ENCODE measurements at places on chromosomes 5 and 9. TPM values are rescaled to one million over a fixed set of nuclear protein-coding genes. Genes with fewer than 3 reads are reported as not detected.

Gene UBE2QL1
- total RNA-seq: not detected

Gene PCDHGC3
- 35.4 TPM for total RNA-seq

Gene HTR1A
- total RNA-seq: not detected

Gene ADAMTS13
- total RNA-seq: 1.3 TPM

Gene GFM2
- 30.6 TPM for total RNA-seq

Gene FLT4
- total RNA-seq: under 0.01 TPM

Gene PITX1
- 66.7 TPM for total RNA-seq

Gene ADAMTSL2
- under 0.01 TPM for total RNA-seq

Gene MRPL41
- 58.0 TPM for total RNA-seq

Gene FOXD4L6
- total RNA-seq: under 0.01 TPM

Gene UGT3A1
- not detected for total RNA-seq

Gene C5
- total RNA-seq: 2.3 TPM

Gene PCDHB10
- under 0.01 TPM for total RNA-seq

Gene MPDZ
- 46.4 TPM for total RNA-seq

Gene BARHL1
- not detected for total RNA-seq

Gene BAAT
- total RNA-seq: under 0.01 TPM

Gene ZNF169
- total RNA-seq: 3.9 TPM

Gene MARVELD2
- 2.3 TPM for total RNA-seq

Gene PCDHA1
- under 0.01 TPM for total RNA-seq

Gene SGTB
- total RNA-seq: 21.2 TPM

Gene SPATA31C1
- not detected for total RNA-seq

Measured in fibroblast of villous mesenchyme (primary cell).